Activated CD4-positive, alpha-beta T cell treated with anti-CD3 and anti-CD28 coated beads, Interleukin-2, amount 10 ng/mL, durations not matched to agents 7 days and 5 days (primary cell): ENCODE measurements at places on chromosomes 2 and 18.

- DNase-seq = no peak
These were observed 182.1 kb upstream of the CCDC68 start for GRCh38 chr18:55141318-55141717.

- no peak for DNase-seq
These were observed 14.1 kb downstream of the LIMS1 start for GRCh38 chr2:108548208-108549003.

DNA sequence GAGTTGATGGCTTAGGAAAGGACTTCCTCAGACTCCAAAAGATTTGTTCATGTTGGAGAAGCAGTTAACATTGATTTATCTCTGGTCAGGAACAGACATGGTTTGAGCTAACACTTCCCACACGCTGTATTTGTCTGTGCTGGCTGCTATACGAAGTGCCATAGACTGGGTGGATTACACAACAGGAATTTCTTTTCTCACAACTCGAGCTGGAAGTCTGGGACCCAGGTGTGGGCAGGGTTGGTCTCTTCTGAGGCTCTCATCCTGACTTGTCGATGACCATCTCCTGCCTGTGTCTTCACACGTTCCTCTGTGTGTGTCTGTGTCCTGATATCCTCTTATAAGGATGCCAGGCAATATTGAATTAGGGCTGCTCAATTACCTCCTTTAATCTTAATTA lies 163.4 kb upstream of the BCL2L11 start:
- DNase-seq = no peak

DNA sequence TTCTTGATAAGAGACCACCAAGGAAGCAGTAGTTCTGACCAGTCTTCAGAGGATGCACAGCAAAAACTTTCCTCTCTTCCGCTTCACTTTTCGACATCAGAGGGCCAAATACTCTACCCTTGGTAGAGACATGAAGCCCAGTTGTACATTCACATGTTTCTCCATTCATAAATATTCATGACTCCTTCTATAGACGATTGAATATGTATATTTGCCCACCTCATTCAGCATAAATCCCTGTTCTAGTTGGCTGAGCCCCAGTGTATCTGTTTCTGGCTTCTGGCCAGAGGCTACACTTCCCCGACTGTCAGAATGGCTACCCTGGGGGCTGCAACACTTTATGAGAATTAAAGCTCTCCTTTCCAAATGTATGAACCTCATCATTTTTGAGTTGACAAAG lies 258.5 kb downstream of the ASXL3 start:
- no peak for DNase-seq

- DNase-seq = no peak
These were observed 22.0 kb downstream of the KCTD1 start for GRCh38 chr18:26526128-26526965.

GRCh38 chr18:9737006-9737405 lies 28.9 kb downstream of the RAB31 start:
- no peak for DNase-seq

DNA sequence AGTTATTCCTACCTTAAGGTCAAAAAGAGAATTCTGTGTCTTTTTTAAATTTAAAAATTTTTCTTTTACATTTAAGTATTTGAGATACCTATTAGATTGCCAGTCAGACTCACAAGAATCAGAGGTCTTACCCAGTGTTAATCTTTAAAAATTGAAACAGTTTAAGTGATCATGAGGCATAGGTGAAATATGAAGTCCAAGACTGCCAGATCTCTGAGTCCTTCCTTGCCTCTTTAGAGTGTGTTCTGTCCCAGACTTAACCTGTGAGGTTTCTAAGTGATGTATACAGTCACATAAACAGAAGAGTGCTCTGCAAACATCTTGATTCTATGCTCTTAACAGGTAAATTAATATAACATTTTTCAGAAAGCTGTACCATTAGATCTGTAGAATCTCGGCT lies 40.6 kb downstream of the ACTR3 start:
- DNase-seq = no peak

- DNase-seq = no peak
These were observed 162.6 kb downstream of the FMNL2 start for GRCh38 chr2:152497481-152498052.

GRCh38 chr2:75560768-75561565 lies at the start of gene EVA1A:
EVA1A (minus strand) TSS chr2:75560939; CDS start chr2:75518140, 42,799 bp downstream.
- peak; percentile 17 for DNase-seq
